ENCODE measurements at places on chromosomes 3 and 15.
A peak's percentile ranks its signal among the peaks of the same experiment; 100 is the strongest.

DNA sequence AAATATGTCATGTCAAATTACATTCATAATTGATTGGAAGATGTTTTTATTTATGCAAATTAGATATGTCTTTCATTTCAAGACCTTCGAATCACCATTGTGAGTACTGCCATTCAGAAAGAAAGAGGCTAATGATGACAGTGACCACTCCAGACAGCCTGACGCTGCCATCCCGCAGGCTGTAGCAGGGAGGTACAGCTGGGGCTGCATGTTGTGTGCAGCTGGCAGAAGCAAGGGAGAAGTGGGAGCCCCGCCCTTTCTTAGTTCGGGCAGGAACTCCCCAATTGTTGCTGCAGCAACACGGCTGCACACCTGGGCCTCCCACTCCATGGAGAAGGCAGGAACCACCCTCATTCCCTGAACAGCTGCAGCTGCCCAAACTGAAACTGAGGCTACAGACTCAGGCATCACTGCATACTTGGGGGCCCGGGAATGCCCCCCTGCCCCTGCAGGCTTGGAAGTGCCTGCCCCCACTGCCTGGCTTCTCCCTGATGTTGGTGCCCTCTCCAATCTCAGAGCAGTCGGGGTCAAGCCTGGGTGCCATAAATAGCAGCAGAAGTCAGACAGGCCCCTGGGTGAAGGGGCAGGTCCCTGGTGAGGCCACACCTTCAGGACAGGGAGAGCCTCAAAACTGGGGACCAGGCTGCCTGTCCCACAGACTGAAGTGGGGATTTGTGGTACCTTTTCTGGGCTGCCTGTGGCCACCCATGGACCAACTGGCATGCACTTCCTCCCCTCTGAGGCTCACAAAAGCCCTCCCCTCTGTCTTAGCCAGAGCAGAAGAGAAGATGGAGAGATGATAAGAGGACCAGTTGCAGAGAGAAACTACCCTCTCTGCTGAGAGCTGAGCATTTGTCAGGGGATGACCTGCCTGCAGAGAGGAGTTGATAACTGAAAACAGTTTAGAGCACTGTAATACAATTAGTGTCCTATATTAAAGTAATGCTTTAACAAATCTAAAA lies 964.6 kb downstream of the SI start:
- DNase-seq: no peak

- no peak for DNase-seq
Measured at GRCh38 chr3:40104441-40104840, 205.1 kb upstream of the EIF1B start.

DNA sequence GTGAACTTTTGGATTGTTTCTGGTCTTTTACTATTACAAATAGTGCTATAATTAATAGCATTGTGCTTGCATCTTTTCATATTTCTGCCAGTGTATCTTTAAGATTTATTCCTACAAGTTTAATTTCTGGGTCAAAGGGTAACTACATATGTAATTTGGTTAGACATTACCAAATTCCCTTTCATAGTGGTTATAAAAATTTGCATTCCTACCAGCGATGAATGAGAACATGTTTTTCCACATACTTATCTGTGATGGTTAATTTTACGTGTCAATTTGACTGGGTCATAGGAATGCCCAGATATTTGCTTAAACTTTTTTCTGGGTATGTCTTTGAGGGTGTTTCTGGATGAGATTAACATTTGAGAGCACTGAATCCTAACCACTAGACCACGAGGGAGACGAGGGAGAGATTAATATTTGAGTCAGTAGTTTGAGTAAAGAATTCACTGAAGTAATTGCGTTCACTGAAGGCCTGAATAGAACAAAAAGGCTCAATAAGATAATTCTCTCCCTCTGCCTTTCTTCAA lies 132.3 kb upstream of the NEO1 start:
- DNase-seq: no peak

DNA sequence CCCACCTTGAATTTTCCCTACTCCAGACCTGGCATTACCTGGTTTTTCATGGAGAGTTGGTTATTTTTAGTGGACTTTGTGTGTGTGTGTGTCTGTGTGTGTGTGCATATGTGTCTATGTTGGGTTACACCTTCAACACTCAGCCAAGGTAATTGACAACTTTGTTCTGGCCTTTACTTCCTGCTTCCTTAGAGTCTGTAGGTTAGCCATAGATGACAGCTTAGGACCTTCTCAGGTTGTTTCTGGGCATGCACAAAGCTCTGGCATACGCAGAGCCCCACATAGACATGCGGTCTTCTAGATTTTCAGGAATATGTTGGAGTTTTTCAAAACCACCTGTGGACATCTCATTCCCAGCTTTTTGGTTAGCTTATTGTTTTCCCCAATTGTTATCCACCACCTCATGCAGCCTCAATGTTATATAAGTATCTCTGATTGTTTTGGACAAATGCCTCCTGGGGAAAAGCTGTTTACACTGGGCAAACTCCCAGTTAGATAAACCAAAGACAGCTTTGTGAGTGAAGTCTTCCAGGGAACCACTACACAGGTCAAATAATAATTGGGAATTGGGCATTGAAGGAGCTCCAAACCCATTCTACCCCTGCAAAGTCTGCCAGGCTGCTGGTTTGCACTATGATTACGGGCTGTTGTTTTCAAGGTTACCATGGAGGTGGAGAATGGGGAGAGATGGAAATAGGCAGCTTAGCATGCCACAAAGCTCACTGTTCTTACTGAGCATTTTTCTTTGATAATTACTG lies 201.2 kb downstream of the ADAMTSL3 start:
- DNase-seq: no peak

- no peak for DNase-seq
Measured at GRCh38 chr15:36599620-36600433, 20.4 kb downstream of the CDIN1 start.

- DNase-seq: no peak
Measured at GRCh38 chr15:59991834-59992233, 12.3 kb upstream of the FOXB1 start.

GRCh38 chr3:3127432-3128010 lies 781 bp downstream of the TRNT1 start:
- peak; percentile 10 for DNase-seq

- no peak for DNase-seq
Measured at GRCh38 chr3:16311960-16312451, 47.0 kb downstream of the OXNAD1 start.

- no peak for DNase-seq
Measured at GRCh38 chr15:41949401-41950126, 22.8 kb downstream of the EHD4 start.

GRCh38 chr15:51088585-51088984 lies 6.1 kb downstream of the TNFAIP8L3 start:
- DNase-seq: no peak

DNA sequence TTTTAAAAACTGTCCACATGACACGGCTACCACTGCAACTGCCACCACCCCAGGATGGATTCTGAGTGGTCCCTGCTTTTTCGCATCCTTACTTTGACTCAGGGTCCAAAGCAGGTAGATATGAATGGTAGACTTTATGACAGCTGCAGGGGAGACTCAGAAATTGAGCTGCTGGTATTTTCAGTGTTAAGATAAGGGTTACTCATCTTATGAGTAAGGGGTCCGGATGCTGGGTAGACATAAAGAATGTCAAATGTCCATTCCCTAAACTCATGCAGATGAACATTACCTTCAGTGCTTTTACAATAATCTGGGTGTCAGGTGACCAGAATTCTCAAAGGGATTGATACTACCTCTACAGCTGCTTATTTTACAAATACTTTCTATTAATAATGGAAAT lies 25.9 kb upstream of the BBX start:
- DNase-seq: no peak

GRCh38 chr3:153889905-153890334 lies 231.3 kb upstream of the ARHGEF26 start:
- no peak for DNase-seq

All from hematopoietic multipotent progenitor cell treated with erythropoietin and hydrocortisone succinate and interleukin-3 and kit ligand, for 15 days (in vitro differentiated cells).